ENCODE measurements at places on chromosomes 1 and 21.

DNA sequence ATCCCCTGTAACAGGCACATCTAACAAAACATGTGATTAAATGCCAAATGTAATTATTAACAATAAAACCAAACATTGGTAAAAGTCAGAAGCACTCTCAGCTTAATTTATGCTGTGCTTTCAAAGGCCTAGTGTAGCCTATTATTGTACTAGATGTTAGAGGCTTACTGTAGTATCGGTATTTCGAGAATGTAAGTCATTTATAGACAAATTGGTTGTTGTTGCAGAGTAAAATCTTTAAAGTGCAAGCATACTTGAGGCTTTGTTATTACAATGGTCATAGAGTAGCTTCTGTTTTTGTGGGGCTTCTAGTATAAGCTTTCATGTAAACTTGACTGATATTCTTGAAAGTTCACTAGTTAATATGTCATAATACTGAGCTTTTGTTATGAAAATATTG, 965.8 kb downstream of the PLA2G4A start:
- no peak for DNase-seq

DNA sequence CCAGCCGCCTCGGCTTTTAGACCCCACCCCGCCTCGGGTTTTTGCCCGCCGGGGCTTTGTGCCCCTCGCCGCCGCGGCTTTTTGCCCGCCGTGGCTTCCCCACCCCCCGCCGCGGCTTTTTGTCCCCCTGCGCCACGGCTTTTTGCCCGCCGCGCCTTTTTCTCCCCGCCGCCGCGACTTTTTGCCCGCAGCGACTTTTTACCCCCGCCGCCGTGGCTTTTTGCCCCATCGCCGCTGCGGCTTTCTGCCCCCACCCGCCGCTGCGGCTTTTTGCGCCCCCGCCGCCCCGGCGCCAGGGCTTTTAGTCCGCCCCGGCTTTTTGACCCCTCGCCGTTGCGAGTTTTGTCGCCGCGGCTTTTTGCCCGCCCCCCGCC, 474.4 kb downstream of the FAM72C start:
- DNase-seq: no peak

GRCh38 chr1:84037758-84038611, 39.1 kb upstream of the TTLL7 start:
- DNase-seq: no peak

DNA sequence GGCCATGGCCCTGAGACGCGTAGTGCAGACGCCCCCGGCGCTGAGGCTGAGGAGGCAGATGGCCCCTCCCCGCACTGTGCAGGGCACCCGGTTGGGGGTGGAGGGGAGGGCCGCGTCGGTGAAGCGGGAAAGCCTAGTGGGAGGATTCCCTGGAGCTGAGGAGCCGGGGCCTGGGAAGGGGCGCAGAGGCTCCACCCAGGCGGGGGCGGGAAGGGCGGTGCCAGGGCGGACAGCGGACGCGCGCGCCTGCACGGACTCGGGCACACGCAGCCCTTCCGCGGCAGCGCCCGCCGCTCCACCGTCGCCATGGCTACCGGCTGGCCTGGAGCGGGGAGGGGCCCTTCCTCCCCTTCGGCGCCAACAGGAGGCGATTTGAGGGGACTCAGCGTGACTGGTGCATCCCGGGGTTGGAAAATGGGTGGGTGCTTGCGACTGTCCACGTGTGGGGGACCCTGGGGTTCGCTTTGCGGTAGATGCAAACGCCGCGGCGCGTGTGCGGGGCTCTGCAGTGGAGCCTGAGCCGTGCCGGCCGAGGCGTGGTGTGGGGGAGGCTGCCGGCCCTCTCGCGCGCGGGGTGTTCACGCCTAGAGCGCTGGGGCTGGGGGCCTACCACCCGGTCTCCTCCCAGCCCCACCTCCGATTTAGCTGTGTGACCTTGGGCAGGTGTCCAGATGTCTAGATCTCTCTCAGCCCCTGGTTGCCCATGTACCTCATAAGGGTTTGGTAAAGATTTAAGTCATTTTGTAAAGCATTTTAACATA, 35.1 kb downstream of the PTPRF start:
- DNase-seq: no peak

DNA sequence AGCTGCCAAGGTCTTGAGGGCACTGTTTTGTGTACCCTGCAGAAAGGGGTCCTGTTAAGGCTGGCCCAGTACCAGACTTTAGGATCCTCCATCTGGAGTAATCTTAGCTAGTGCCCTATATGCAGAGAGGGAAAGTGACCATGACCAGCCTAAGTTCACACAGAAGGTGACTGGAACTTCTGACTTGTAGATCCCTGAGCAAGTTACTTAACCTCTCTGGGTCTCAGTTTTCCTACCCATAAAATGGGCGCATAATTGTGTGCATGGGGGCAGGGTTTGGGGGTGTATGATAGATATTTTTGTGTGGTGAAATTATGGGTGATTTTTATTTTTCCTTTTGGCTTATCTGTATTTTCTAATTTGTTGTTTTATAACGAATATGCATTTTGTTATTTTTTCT, 3.3 kb upstream of the SHISAL2A start:
- DNase-seq: no peak

Data from thoracic aorta (tissue), 2 donors.